Stimulated activated CD4-positive, alpha-beta T cell treated with anti-CD3 and anti-CD28 coated beads, Interleukin-4, amount 100 ng/mL, for 4 hours (primary cell): ENCODE measurements at places on chromosomes 7 and 10.

GRCh38 chr7:40489844-40490602 lies 355.2 kb downstream of the SUGCT start:
- DNase-seq: no peak

DNA sequence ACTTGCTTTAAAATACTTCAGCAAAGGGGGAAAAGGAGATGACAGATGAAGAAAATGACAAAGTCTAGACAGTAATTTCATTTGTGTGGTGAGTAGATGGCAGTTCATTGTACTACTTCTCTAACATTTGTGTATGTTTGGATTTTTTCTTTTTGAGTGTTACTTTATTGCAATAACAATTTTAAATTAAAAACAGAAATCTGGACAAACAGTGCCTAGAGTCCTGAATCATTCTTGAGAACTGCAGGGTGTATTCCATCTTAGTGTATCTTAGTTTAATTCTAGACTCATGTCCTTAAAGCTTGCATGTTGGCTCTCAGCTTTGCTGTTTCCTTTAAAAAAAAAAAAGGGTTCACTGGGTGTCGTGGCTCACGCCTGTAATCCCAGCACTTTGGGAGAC lies 31.1 kb downstream of the HOXA1 start:
- no peak for DNase-seq

DNA sequence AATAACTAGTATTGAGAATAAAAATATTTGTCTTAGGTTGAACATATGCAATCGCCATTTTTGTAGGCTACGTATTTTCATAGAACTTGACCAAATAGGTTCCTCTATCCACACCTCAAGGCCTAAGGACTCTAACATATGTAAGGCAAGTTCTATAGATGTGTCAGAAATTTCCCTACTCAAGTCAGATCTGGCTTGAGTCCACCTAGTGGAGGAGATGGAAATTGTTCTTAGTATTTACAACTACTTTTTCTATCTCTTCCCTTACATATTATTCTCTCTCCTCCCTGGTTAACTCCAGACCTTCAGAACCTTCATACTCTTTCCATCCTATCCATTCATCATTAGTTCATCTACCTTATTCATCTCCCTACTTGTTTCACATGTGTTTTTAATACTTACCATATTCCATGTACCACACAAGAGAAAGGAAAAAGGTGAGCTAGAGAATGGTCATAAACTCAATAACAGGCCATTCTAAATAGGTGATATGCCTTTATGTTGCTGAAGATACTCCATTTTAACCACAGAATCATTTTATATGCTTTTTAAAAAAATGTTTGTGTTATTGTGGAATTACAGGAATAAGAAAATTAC lies 174.5 kb upstream of the HDAC9 start:
- DNase-seq: no peak

GRCh38 chr10:128063736-128064107 lies 62.5 kb downstream of the MKI67 start:
- peak; percentile 32 for DNase-seq

DNA sequence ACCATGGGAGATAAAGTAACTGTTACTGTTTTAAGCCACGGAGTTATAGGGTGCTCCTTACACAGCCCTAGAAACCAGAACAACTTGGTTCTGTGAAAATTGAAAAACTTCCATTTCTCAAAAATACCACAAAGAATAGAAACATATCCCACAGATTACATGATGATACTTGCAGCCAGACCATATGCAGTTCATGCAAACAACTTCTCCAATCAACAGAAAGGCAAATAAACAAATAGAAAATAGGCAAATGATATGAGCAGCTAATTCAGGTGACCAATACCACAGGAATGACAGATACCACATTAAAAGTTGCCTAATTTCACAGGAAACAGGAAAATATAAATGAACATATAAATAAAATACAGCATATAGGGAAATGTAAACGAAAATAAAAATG lies 297.5 kb downstream of the HTR7 start:
- DNase-seq: no peak

DNA sequence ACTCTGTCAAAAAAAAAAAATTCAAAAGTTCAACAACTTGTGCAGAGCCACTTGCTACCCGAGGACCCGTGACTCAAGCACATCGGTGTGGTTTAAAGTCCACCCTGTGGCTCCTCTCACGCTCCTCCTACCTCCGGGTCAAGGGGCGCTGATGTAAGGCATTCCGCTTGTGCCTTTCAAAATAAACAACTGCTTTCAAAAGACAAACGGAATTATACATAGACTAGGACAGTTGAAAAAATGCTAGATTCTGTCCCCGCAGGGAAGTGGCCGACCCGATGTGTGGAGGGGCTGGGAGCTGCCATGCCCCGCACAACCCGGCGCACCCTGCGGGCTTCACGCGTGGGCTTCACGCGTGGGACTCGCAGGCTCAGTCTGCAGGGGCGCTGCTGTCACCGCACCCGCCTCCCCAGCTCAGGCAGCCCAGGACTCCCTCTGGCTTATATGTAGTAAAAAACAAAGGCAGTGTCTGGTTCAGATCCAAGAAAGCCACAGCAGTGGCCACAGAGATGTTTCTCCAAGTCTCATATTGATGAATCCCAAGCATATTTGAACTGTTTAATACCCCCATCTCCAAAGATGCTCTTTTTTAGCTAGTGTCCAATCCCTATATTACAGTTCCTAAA lies 239.7 kb upstream of the INHBA start:
- DNase-seq: no peak

- DNase-seq: no peak
Measured at GRCh38 chr7:73448609-73449008, 15.0 kb downstream of the FZD9 start.

- no peak for DNase-seq
Measured at GRCh38 chr10:132137111-132138072, 49.4 kb upstream of the DPYSL4 start.

DNA sequence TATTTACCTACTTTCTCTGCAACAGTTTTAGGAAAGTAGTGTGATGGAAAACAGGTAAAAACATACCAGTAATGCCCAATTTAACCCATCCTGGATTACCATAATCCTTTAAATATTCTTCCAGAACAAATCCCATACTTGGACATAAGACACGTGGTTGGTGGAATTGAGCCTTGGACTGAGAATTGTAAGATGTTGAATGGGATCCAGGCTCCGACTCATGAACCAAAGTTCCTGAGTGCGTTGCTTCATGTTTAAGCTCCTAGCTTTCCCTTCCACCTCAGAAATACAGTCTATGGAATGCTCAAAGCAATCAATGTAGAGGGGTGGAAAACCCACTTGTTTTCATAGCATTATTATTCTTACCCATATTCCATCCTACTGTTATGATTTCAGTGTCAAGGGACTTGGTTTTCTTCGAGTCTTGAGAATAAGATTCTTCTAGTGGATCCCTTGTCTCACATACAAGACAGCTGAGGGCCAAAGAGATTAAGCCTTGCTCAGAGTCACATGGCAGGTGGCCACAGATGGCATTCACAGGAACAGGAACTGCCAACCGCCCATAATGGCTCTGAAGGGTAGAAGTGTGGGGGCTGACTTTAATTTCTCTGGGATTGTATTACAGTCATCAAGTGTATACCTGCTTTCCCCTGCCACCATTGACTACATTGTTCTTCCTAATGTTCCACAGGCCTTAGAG lies 171.2 kb downstream of the GFRA1 start:
- DNase-seq: no peak

DNA sequence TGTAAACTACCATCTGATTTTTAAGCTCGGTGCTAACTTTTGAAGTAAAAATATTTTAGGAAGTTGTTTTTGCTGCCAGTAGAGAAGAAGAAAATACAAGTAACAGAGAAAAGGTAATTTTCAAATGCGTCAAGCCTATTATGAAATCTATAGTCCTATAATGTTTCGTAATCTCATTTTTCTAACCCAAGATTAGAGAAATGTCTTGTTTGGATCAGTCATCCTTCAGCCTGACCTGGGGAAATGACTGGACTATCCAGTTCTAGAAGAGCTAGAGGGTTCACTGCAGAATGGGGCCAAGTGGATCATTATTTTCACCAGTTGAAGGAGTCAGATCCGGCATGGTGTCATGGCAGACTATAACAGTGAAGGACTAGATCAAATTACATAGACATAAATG lies 62.7 kb upstream of the FGL2 start:
- DNase-seq: no peak

DNA sequence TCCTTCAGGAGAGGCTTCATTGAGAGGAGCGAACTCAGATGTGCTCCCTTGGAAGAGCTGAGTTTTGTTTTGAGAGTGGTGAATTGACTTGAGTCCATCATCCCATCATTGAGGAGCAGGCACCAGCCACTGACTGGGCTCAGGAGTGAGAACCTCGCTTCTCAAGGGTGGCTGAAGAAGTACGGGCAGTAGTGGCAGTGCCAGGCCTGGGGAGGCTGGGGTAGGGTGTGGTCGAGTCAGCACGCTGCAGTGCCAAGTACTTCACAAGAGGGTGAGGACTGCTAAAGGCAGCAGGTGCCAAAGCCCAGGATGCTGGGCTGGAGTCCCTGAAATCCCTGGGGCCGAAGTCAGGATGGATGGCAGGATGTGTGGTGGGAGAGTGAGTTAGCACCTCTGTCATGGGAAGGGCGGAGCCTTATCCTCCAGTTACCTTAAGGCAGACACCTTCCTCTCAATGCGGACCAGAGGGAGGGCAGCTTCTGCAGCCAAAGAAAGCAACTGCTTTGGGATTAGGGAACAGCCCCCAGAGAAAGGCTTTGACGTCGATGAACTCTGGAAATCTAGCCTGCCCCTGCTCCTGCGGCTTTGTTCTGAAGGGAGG lies 210.3 kb downstream of the CAMK1D start:
- no peak for DNase-seq

GRCh38 chr10:15245530-15245929 lies 77.0 kb upstream of the NMT2 start:
- DNase-seq: no peak

GRCh38 chr7:145123502-145123901 lies 287.6 kb upstream of the TPK1 start:
- no peak for DNase-seq

GRCh38 chr10:126468467-126468866 lies 80.2 kb upstream of the ADAM12 start:
- DNase-seq: no peak

DNA sequence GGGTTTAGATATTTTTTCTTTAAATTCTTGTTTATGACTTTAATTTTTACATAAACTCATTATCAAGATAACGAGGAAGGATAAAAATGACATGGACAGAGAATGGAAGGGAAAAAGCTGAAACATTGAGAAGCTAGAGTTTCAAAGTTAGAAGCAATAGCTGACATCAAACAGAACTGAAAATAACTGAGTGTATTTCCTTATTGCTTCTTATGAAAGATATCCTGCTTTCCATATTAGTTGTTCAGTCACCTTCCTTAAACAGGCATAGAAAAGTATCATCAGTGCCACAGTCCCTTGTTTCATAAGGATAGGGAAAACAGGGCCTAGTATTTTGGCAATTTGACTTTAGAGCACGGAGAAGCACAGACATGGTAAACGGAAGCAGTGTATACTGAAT lies 460.5 kb upstream of the GHITM start:
- no peak for DNase-seq

GRCh38 chr7:151088856-151089699 lies 2.8 kb downstream of the AGAP3 start:
- no peak for DNase-seq

GRCh38 chr7:25718596-25718995 lies 433.4 kb upstream of the NFE2L3 start:
- no peak for DNase-seq

GRCh38 chr7:80505900-80506500 lies 5.9 kb downstream of the GNAT3 start:
- DNase-seq: no peak

DNA sequence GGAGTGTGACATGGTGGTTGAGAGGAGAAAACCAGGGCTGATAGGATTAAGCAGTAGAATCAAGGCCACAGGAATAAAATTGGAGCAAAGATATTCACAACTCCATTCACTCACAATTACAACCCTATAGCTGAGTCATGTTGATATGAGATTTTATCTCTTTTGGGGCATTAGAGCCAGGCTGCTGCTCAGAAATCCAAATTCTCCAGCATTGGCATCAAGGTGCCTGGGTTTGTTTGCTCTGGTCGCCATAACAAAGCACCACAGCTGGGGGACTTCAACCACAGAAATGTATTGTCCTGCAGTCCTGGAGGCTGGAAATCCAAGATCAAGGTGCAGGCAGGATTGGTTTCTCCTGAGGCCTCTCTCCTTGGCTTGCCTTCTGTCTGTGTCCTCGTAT lies 52.5 kb upstream of the GRB10 start:
- no peak for DNase-seq

- DNase-seq: no peak
Measured at GRCh38 chr7:29146057-29146706, at the start of gene CPVL. Gene CPVL, minus strand, starts transcription at chr7:29146537. Its CDS starts 25,476 bp downstream, at chr7:29121061.

GRCh38 chr10:83553366-83553765 lies 585.9 kb upstream of the GHITM start:
- DNase-seq: no peak

- DNase-seq: peak; percentile 35
Measured at GRCh38 chr10:4656576-4657194, 169.3 kb upstream of the AKR1E2 start.

DNA sequence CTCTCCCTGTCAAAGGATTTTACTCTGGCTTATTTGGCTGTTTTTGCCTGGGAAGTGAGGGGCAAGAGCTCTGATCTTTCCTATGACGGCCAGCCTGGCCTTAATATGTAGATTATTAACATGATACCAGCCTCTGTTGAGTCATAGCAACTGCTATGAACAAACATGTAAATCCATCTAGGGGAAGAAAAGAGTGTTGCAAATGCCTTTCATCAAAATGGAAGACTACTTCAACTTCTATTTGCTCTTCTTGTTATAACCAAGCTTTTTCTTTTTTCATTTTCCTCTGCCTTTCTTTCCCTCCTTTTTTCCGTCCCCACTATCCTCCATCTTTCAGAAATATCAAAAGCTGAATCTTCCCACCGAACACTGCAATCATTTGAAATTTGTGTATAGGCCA lies 46.6 kb downstream of the BTRC start:
- no peak for DNase-seq

GRCh38 chr10:35642035-35642792 lies at the start of gene FZD8:
Gene FZD8, minus strand, starts transcription at chr10:35642296. Its CDS starts 867 bp downstream, at chr10:35641429.
- DNase-seq: peak; percentile 70

GRCh38 chr10:62735464-62736167 lies 68.9 kb upstream of the ADO start:
- DNase-seq: no peak

DNA sequence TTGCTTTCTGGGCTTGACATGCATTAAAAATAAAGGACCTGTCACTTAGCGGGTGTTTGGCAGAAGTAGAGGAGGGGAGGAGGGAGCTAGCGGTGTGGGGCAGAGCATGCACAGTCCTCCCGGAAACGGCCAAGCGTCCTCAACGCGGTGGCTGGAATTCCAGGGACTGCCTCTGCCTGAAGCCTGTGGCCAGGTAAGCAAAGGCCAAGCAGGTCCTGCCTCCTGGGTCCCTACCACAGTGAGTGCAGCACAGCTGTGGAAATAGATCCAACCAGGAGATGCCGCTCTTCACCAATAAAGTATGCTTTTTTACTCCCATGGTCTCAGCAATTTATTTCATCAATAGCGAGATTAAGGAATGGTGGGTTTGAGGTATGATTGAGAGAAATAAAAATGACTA lies 323.4 kb downstream of the WDR37 start:
- DNase-seq: no peak

- DNase-seq: no peak
Measured at GRCh38 chr7:116686033-116686432, 14.0 kb downstream of the MET start.

GRCh38 chr10:97584060-97584797 lies at the start of gene HOGA1:
Gene HOGA1, plus strand, starts transcription at chr10:97584389. Its CDS starts 315 bp downstream, at chr10:97584704.
- DNase-seq: no peak

GRCh38 chr10:128927497-128928161 lies 539.4 kb upstream of the MGMT start:
- DNase-seq: no peak
